ENCODE measurements at places on chromosomes 2 and 18. TPM values are rescaled to one million over a fixed set of nuclear protein-coding genes. Genes with fewer than 3 reads are reported as not detected.

The PSMA8 gene
- total RNA-seq, result not detected

The KIDINS220 gene
- total RNA-seq, result 24.4 TPM

The IL36G gene
- 0.32 TPM for total RNA-seq

The RTP5 gene
- total RNA-seq, result not detected

The RAPGEF4 gene
- total RNA-seq, result 0.78 TPM

The C2orf74 gene
- 13.6 TPM for total RNA-seq

The PPP1R7 gene
- total RNA-seq, result 49.1 TPM

The TBR1 gene
- not detected for total RNA-seq

The EPB41L3 gene
- 20.1 TPM for total RNA-seq

The TGFA gene
- total RNA-seq, result 3.0 TPM

The TFCP2L1 gene
- 3.7 TPM for total RNA-seq
